Stimulated activated CD4-positive, alpha-beta T cell treated with anti-CD3 and anti-CD28 coated beads, Interleukin-1b, Interleukin-23, amount 100 ng/mL, for 1 hour (primary cell): ENCODE measurements at places on chromosomes 6 and 20.

GRCh38 chr6:15143540-15143939, 102.3 kb upstream of the JARID2 start:
- no peak for DNase-seq

- no peak for DNase-seq
These were observed 157.1 kb downstream of the PHACTR1 start for GRCh38 chr6:12873691-12874090.

GRCh38 chr6:123016431-123017103, 20.5 kb downstream of the CLVS2 start:
- no peak for DNase-seq

GRCh38 chr20:6704132-6704861, 63.2 kb upstream of the BMP2 start:
- no peak for DNase-seq

DNA sequence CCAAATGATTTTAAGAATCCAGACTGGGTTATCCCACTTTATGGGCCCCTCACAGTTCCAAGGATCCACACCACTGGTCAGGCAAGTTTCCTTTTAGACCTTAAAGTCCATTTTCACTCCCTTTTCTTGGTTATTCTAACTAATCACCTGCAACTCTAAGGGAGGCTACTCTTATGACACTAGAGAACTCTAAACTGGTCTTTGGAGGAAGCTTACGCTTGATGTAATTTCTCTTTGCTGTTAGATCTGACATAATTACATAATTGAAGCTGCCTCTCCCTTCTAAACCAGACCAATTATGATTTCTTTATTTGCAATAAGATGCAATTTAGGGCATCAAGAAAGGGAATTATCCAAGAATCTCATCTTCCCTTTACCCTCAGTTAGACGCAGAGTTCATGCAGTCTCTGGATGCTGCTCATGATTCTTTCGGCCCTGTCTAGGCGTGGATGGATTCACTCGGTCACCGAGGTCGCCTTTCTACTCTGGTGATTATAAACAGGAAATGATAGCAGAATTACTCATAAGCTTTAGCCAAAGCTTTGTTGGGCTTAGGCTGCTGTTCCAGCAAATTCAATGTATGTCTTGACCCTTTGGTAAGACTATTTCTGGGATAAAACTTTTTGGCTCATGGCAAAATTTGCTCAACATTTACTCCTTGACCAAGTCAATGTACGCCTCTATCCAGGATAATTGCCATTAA, 166.4 kb upstream of the PRND start:
- no peak for DNase-seq

- DNase-seq, result no peak
These were observed 66.5 kb upstream of the ADGRG6 start for GRCh38 chr6:142235272-142235671.

DNA sequence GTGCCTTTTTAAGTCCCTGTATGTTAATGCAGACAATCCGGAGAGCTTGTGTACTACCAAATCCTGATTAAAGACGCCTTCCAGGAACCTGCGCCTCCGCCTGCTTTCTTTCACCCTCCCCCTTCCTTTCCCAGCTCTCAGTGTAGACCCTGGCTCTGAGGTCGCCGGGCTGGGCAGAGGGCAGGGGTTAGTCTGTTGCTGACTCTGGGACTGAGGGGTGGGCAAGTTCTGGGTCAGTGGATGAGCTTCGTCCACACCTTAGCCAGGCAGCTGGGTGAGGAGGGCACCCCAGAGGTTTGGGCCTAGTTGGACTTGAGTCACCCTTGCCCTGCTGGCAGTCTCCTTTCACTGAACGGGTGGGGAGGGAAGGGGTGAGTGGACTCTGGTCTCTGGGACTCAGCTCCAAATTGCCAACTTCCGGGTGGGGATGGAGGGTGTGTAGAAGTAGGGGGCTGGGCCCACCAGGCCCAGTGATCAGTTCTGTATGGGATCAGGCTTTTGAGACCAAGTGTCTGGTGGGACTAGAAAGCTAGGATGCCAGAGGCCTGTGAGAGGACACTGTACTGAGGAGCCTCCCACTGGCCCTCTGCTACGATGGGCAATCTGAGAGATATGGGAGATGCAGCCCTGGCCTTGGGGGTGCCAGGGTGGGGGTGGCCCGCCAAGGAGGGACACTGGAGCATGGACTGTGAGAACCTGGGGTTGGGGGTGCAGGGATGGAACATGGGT, 21.3 kb upstream of the SLC22A7 start:
- no peak for DNase-seq

GRCh38 chr6:53786832-53787231, 8.0 kb upstream of the LRRC1 start:
- no peak for DNase-seq

- no peak for DNase-seq
These were observed 123.9 kb downstream of the SNX5 start for GRCh38 chr20:17844549-17845298.

DNA sequence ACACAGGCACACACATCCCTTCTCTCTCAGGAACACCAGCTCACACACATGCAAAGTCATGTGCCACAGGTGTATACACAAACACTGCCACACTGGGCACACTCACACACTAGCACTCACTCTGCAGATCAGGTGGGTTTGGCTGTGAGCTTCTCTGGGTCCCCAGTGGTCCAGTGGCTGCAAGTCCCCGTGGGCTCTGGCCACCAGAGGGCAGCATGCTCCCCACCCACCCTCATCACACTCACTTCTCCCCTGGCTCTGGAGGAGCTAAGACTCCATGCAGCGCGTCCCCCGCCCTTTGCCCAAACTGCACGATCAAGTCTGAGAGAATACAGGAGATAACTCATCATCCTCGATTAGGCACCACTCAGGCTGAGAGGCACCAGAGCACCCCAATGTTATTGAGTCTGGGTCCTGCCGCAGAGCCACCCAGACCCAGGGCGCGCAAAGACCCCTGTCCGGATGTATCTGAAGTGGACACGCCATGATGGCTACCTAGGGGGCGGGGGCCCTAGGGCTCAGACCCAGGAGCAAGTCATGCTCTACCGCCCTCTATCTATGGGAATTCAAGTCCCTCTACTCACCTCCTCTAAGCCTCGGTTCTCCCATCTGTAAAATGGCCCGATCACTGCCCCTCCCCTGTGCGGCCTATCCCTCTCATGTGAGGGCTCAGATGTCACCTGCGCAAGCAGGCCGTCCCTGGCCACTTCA, 90.5 kb downstream of the GRM4 start:
- peak; percentile 18 for DNase-seq

GRCh38 chr20:4021906-4022305, 6.5 kb upstream of the RNF24 start:
- DNase-seq, result no peak

GRCh38 chr20:32903666-32904175, 45.0 kb downstream of the EFCAB8 start:
- no peak for DNase-seq

GRCh38 chr20:58003525-58003924, 224.9 kb downstream of the ANKRD60 start:
- no peak for DNase-seq

- no peak for DNase-seq
These were observed 97.7 kb downstream of the KCNB1 start for GRCh38 chr20:49384437-49385434.

- no peak for DNase-seq
These were observed 752.8 kb downstream of the CBLN4 start for GRCh38 chr20:55252521-55252920.

GRCh38 chr6:169292338-169293124, 38.9 kb upstream of the THBS2 start:
- no peak for DNase-seq

GRCh38 chr6:143575440-143575839, 63.9 kb upstream of the FUCA2 start:
- DNase-seq, result no peak

GRCh38 chr6:121520337-121521163, 85.1 kb downstream of the GJA1 start:
- no peak for DNase-seq

DNA sequence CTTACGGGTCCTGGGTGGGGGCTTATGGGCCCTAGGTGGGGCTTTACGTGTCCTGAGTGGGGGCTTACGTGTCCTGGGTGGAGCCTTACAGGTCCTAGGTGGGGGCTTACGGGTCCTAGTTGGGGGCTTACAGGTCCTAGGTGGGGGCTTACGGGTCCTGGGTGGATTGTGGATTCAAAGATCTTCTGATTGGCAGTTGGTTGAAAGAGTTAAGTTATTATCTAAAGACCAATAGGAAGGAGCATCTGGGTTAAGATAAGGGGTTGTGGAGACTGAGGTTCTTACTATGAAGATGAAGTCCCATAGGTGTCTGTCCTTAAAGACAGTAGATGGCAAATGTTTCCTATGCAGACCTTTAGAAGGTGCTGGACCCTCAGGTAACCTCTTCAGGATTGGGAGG, 8.4 kb upstream of the BIRC7 start:
- DNase-seq, result no peak

- DNase-seq, result no peak
These were observed 103.3 kb downstream of the IBTK start for GRCh38 chr6:82144007-82144851.

GRCh38 chr20:6819599-6819998, 52.1 kb downstream of the BMP2 start:
- no peak for DNase-seq

- DNase-seq, result no peak
These were observed 10.2 kb downstream of the SLC22A1 start for GRCh38 chr6:160131636-160132296.

- DNase-seq, result no peak
These were observed 29.7 kb downstream of the RPF2 start for GRCh38 chr6:111011360-111012142.

DNA sequence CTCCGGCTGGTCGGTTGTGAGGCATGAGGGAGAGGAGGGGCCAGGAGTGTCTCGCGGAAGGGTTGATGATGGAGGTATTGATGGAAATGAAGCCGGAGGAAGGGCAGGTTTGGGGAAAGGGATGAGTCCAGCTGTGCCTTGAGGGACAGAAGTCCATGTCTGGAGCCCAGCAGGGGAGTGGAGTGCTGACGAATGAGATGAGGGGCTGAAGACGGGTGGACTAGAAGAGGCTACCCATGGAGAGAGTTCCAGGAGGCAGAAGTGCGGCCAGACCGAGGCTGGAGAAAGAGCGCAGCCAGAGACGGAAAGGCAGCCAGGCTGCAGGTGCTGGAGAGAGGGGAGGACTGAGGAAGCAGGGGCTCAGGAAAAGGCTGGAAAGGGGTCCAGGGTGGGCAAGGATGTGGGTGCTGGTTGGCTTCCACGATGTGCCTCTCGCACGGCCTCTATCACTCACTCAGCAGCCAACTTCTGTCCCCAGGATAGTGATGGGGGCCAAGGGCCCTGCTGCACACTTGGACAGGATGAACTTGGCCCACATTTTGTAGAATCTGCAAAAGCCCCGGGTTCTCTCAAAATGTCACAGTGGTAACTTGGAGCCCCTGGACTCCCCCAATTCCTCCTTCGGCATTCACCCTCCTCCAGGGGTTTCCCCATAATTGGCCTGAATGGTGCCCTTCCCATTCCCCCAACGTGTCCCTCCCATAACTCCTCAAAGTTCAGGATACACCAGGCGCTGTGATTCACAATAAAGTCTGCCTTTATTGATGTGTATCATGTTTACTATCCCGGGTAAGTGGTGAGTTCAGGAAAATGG, 627 bp upstream of the EIF6 start:
- DNase-seq, result no peak

DNA sequence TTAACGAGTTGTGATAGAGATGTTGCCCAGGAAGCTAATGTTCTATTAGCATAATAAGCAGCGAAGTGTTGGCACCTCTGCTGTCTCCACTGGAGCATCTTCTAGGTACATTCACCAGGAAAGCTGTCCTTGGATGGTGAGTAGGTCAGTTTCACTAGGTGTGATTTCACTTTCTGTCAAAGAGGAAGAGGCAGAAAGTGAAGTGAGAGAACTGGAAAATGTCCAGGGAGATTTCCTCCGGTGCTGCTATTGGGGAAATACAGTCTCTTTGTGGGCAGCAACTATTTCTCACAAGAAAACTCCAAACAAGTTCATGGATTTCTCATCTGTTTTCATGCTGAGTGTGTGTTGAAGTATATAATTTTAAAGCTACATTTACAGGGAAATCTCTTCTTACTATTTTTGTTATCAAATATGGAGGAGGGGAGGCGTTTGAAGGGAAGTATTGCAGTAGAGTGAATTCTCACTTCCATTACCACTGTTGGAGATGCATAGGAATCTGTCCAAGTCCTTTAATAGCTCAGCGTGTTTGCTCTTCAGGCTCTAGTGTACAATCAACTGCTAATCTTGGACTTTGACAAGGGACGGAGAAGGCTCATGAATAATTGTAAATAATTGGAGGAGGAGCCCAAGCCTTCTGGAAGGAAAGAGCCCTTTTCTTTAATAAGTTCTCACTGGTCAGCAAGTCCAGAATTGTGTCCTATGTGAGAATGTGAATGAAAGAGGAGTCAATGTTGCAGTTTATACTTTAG, 16.1 kb upstream of the TSBP1 start:
- DNase-seq, result no peak

GRCh38 chr6:112600168-112600567, 253.0 kb downstream of the RFPL4B start:
- no peak for DNase-seq
